Naive thymus-derived CD8-positive, alpha-beta T cell (primary cell): ENCODE measurements at places on chromosomes 1 and 21. TPM values are rescaled to one million over a fixed set of nuclear protein-coding genes. Genes with fewer than 3 reads are reported as not detected.

CYP4A22 gene
- total RNA-seq: not detected

ANGPTL3 gene
- not detected for total RNA-seq

PATJ gene
- 33.8 TPM for total RNA-seq

KRTAP19-1 gene
- not detected for total RNA-seq

S100A7A gene
- not detected for total RNA-seq

CELA3B gene
- total RNA-seq: not detected

BCL2L15 gene
- total RNA-seq: 3.3 TPM

AGT gene
- total RNA-seq: not detected

NBPF3 gene
- total RNA-seq: 22.6 TPM

TTF2 gene
- 31.0 TPM for total RNA-seq

NLRP3 gene
- 3.2 TPM for total RNA-seq

SPAG17 gene
- total RNA-seq: not detected

TFF3 gene
- not detected for total RNA-seq

CDC20 gene
- 0.77 TPM for total RNA-seq

- DNase-seq: no peak
These were observed 108.7 kb upstream of the KCNJ15 start for GRCh38 chr21:38148046-38148445.

DNA sequence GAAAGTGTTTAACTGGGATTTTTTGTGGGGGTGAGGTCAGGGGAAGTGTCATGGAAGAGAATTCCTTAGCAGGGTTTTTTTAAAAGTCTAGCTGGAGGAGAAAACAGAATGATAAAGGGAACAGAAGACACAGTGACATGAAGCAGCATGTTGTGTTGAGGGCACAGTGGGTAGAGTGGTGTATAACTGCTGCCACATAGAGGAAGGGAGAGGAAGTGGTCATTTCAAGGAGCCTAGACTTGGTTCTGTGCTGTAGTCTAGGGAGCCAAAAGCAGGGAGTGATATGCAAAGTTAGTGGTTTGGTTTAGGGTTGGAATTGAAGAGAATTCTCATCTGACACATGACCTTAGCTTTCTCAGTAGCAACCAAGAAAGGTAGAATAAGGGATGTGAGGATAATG lies 10.2 kb downstream of the EEIG2 start:
- no peak for DNase-seq

DNA sequence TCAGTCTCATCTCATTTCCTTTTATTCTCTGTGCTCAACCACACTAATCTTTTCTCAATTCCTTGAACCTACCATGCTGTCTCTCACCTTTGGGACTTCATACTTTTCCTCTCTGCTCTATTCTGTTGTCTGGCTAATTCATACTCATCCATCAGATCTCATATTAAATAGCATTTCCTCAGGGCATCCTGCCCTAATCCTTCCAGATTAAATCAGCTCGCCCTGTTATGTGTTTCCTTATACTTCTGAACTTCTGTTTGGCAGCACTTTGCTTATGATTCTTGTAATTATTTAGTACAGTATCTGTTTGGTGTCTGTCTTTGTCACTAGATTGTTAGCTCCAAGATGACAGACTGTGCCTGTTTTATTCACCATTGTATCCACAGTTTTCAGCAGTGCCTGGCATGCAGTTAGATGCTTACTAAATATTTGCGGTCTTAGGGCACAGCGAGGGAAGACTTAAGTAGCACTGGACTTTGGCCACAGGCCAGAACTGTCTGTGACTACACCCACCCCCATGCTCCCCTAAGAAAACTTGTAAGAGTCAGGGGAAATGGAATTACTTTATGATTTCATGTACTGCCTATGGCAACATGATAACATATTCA lies 9.9 kb upstream of the CAP1 start:
- DNase-seq: no peak

DNA sequence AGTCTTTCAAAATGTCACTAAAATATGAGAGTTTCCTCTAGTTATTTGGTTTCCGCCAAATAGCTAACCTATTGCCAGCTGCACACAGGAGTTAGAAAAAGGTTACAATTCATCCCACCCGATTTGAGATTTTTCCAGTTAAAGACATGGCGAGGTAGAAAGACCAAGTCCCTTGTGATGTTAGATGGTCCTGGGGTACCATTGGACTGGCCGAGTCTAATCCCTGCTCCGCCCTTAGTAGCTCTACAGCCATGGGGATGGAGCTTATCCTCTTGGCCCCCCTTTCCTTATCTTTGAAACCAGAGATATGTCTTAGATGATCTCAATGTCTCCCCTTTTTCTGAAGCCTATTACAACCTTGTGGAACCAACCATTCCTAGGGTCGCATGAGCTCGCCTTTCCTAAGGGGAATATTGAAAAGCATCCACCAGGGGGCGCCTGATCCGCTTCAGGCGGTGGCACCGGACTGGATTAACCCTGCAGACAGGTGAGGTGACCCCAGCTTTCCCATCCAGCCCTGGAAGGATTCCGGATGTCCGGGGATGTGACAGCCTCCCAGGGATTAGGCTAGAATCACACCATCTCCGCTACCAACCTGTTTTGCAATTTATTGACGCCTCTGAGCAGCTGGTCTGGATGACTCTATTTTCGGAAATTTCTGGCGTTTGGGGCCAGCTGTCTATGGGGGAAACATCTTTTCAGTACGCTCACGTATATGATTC lies 68.3 kb upstream of the SIM2 start:
- peak; percentile 50 for DNase-seq

DNA sequence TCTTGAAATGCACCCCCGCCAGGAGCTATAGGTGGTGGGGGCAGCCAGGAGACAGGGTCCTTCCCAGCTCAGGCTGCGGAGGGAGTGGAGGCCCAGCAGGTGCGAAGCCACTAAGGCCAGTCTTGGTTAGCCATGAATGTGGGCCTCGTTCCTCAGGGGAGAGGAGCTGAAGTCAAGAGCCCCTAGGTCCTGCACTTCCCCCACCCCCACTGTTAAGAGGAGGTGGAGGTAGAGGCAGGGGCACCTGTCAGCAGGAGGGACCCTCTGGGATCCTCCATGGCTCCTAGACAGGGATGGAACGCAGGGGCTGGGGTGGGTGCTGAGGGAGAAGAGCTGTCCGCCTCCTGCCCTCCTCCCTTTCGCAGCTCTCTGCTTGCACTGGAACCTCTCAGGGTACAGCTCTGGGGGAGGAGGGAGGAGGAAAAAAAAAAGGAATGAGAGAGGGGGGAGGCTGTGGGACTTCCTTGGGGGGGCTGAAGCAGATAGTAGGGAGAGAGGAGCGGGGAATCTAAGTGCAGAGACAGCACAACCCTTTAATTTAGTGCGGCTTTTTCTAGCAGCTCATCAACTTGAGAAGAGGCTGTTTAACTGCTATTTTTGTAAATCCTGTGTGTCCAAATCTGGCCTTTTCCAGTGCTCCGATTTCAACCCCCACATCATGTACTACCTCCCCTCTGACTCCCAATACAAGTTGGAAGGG lies 37.0 kb downstream of the MATN1 start:
- no peak for DNase-seq

- no peak for DNase-seq
These were observed 2.8 kb upstream of the CELA2A start for GRCh38 chr1:15453734-15454133.

GRCh38 chr1:221206076-221206475 lies 326.8 kb downstream of the HLX start:
- no peak for DNase-seq

DNA sequence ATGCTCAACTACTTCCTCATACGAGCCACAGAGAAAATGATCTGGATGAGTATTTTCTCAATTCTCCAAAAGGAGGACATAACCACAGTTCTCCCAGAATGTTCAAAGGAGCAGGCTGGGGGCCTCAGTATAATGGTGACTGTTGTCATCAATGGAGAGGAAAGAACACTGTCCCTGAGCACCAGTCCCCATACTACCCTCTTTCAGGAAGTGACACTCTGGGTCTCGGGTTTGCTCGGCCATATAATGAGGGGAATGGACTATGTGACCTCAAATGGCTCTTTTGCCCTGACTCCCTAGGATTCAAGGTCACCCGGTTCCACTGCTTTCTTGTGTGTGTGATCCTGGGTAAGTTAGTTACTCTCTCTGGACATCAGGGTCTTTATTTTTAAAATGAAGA lies 22.8 kb downstream of the SLC9A1 start:
- DNase-seq: no peak

- no peak for DNase-seq
These were observed 22.7 kb downstream of the SLC2A1 start for GRCh38 chr1:42935971-42936308.

- no peak for DNase-seq
These were observed 97.1 kb downstream of the ETS2 start for GRCh38 chr21:38902608-38903445.

DNA sequence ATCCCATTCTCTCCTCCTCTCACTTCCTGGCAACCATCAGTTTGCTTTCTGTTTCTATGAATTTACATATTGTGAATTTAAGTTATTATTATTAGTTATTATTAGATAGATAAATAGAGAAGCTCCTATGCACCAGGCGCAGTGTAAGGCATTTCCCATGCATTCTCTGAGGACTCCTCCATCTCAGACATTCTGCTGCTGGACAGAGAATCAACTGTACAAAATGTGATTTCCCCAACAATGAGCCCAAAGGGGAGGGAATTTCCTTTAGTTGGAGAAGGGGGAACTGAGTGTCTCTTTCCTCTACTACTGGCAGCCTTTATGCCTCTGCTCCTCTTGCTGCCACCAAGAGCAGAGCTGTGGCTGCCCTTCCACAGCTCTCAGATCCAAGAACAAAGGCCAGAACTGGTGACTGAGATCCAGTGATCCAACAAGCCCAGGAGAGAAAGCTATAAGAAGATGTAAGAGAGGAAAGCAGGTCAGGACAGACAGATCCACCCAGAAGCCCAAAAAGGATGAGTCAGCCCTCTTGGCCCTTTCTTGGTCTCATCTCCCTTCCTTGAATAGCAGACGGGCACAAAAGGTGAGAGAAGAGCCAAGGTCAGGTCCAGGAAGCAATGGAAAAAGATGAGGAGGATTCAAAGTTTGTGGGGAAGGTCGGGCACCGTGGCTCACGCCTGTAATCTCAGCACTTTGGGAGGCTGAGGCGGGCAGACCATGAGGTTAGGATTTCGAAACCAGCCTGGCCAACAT lies 3.5 kb upstream of the IVL start:
- DNase-seq: no peak

DNA sequence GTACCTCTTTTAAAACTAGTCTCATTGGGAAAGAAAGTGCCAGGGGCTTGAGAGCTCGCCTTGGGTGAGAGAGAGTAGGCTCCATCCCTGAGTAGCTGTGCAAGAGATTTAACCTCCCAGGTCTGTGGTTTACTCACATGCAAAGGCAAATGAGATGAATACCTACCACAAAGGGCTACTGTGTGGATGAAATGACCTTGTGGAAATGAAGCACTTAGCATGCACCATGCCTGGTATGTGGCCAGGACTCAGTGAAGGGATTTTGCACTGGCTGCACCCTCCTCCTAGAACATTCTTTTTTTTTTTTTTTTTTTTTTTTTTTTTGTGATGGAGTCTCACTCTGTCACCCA lies 120.3 kb downstream of the PROX1 start:
- no peak for DNase-seq

GRCh38 chr1:227349967-227350366 lies 31.7 kb upstream of the CDC42BPA start:
- no peak for DNase-seq

DNA sequence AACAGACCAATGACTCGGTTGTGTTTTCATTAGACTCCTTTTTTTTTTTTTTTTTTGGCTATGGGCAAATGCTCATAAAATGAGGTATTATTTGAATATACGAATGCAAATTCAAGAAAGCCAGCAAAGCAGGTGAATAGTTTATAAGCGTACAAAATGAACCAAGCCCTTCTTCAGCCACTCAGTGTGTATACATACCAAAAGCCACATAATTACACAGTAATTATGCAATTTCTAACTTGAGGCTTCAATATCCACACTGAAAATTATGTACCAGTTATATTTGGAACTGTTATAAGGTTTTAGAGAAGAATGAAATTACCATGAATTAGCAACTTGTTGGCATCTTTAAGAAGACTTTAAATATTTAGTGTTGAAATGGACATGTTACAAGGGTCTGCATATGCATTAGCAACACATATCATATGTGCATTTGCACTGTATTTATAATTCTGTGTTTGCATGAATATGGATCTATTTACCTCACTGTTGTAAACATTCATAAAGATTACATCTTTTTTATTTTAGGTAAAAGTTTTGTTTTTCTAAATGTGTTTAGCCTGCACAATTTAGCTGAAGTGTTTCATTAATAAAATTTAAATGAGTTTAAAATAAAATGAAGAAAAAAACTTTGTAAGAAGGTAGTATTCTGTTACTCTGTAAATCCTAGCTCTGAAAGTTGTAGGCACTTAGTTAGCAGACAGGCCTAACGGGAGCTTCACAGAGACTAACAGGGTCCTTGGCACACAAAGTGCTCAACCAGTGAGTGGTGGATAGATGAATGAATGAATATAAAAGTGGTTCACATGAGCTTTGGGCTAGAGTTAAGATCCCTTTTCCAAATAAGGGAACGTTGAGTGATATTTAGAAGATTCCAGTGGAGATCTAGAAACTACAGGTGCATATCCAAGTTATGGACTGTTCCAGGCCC lies 241.0 kb upstream of the NFIA start:
- DNase-seq: no peak

GRCh38 chr1:116971258-116971860 lies 30.2 kb upstream of the CD101 start:
- no peak for DNase-seq

GRCh38 chr1:59204001-59204400 lies 92.9 kb upstream of the FGGY start:
- DNase-seq: no peak

DNA sequence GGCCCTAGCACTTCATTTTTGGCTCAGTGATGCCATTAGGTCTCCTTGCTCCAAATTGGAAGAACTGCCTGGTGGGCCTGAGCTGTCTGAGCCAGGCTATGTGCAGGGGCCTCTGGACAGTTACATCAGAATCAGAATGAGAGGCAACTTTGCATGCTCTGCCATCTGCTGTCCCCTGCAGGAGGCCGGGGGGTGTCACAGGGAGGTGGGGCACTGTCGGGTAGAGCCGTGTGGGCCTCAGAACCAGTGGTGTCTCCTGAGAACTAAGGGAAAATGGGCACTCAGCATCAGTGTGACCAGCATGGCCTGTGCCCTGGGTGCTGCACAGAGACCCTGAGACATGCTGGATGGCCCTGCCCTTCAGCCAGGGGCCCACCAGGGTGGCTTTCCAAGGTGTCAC lies 47.0 kb upstream of the COL6A1 start:
- no peak for DNase-seq

DNA sequence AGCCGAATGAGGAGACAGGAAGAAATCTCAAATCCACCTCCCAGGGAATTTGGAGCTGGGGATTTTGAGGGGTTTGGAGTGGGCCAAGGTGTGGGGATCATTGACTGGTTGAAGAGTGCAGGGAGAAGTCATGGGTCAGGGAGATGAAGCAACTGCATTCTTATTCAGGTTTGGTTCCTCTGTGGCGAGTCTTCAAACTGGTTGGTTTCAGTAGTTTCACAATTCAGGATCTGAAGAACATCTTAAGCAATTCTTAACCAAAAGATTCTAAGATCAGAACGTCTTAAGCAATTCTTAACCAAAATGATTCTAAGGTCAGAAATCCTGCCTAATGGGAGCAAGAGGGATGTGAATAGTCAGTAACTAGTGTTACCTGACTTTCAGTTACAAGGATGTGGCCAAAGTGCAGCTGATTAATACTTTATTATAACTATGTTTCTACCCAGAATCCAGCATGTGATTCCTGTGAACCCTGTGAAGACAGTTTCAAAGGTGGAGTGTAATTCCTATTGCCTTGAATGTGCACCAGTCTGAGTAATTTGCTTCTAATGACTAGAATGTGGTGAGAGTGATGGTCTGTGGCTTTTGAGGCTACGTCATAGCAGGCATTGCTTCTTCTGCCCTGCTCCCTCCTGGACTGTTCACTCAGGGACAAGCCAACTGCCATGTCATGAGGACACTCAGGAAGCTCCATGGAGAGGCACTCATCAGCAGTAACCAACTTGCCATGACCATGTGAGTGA lies 61.2 kb downstream of the OLFML3 start:
- DNase-seq: no peak

- DNase-seq: no peak
These were observed 144.0 kb downstream of the KCNH1 start for GRCh38 chr1:210989905-210990304.
